ENCODE measurements at places on chromosomes 12 and 14. TPM values are rescaled to one million over a fixed set of nuclear protein-coding genes. Genes with fewer than 3 reads are reported as not detected.

Gene RNASE7
- total RNA-seq, result not detected

Gene RFLNA
- not detected for total RNA-seq

Gene NINJ2
- total RNA-seq, result not detected

Gene AMHR2
- not detected for total RNA-seq

Gene LTB4R
- 1.7 TPM for total RNA-seq
